ENCODE measurements at places on chromosomes 2 and 18.

- DNase-seq, result no peak
Observed at GRCh38 chr2:204680576-204680975, 135.3 kb downstream of the PARD3B start.

DNA sequence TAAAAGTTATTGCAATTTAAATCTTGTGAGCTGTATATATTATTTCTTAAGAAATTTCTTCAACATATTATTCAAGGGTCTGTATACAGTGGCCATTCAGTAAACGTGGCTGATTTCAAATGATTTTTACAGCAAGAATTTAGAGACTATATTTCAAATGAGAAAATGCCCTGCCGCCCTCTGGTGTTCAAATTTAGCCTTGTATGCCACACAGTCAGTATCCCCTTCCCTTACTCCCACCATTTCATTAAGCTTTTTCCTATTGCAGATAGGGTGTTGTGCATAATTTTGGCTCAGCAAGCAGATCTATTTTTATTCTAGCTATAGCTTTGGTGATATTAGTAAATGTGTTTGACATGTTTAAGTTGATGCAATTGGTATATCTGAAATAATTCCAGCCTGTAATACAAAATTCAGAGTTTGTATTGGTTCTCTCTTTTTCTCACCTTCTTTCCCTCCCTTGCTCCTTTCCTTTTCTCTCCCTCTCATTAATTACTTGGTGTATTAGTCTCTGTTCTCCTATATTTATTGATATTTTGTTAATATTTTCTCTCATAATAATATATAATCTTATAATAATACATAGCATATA, 22.8 kb upstream of the SCN7A start:
- peak; percentile 46 for DNase-seq

DNA sequence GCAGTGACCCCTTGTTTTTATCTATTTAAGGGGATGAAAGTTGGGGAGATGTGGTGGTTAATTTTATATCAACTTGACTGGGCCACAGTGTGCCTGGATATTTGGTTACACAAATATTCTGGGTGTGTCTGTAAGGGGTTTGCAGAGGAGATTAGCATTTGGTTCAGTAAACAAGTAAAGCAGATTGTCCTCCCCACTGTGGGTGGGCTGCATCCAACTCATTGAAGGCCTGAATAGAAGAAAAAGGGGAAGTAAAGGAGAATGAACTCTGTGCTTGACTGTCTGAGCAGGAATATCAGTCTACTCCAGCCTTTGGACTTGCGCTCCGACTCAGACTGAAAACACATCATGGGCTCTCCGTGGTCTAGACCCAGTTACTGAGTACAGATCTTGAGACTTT, 80.9 kb downstream of the GCA start:
- no peak for DNase-seq

DNA sequence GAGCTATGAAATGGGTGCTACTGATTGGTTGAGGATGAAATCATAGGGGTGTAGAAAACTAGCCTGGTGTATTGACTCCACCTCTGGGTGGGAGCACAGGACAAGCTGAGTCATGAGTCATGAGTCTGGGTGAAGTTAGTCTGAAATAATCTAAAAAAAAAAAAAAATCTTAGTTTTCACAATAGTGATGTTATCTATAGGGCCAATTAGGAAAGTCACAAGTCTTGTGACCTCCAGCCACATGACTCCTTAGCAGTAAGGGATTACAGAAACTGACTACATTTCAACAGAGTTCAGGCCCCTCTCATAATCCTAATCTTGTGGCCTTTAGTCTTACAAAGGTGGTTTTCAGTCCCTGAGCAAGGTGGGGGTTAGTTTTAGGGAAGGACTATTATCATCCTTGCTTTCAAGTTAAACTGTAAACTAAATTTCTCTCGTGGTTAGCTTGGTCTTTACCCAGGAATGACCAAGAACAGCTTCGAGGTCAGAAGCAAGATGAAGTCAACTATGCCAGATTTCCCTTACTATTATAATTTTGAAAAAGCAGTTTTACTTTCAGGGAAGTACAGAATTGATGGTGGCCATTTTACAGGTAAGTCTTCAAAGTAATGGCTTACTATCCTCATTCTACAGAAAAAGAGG, 338.0 kb upstream of the GYPC start:
- no peak for DNase-seq

GRCh38 chr2:196758474-196759377, 40.8 kb downstream of the GTF3C3 start:
- DNase-seq, result peak; percentile 20

DNA sequence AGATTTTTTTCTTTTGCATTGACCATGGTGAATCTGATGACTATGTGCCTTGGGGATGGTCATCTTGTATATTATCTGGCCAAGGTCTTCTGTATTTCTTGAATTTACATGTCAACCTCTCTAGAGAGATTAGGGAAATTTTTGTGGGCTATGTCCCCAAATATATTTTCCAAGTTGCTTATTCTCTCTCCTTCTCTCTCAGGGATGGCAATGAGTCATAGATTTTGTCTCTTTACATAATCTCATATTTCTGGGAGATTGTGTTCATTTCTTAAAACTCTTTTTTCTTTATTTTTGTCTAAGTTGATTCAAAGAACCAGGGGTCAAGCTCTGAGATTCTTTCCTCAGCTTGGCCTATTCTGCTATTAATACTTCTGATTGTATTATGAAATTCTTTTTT, 9.9 kb downstream of the GKN2 start:
- no peak for DNase-seq

Measured in AML-193 (cell line).